ENCODE measurements at places on chromosomes 5 and 9.

- no peak for DNase-seq
Observed at GRCh38 chr5:151617841-151618710, 26.9 kb upstream of the FAT2 start.

- DNase-seq: no peak
Observed at GRCh38 chr9:97866848-97867247, 13.8 kb downstream of the FOXE1 start.

DNA sequence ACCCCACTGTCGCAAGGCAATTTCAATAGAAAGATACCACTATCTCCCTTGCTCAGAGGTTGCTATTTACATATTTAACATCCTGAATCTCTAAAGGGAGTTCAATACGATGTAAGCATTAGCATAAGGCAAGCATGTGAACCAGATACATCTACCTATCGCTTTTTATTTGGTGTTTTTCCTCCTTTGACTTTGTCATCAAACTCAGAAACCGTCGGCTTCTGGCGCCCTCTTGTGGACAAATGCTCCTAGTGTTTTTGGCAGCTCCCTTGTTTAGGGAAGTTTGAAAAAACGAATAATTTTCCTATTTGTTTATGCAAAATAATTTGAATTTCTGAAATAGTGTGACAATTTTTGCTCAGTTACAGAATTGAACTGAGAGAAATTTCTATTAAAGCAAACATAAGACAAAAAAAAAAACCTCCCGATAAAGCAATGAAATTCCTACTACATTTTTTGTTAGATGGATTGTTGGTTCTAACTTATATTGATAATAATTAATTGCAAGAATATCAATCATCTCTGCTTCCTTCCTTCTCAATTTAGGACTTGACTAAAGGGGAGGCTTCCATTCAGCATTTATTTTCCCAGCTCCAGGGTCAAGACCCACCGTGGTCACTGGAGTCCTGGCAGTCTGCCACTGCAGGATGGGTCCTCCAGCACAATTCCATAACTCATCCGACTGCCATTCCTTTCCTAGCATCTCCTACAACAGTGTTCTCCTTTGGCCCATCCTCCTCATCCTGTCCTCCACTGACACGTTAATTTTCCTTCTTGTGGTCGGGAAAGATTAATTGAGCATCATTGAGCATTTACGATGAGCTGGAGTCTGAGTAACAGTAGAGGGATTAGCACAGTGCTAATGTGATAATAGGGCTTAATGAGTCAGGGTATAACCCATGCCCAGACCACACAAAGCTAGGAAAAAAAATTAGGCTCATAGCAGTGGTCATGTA lies 131.8 kb upstream of the CHD1 start:
- peak; percentile 88 for DNase-seq

GRCh38 chr9:38642951-38643814 lies 22.8 kb upstream of the ANKRD18A start:
- no peak for DNase-seq

DNA sequence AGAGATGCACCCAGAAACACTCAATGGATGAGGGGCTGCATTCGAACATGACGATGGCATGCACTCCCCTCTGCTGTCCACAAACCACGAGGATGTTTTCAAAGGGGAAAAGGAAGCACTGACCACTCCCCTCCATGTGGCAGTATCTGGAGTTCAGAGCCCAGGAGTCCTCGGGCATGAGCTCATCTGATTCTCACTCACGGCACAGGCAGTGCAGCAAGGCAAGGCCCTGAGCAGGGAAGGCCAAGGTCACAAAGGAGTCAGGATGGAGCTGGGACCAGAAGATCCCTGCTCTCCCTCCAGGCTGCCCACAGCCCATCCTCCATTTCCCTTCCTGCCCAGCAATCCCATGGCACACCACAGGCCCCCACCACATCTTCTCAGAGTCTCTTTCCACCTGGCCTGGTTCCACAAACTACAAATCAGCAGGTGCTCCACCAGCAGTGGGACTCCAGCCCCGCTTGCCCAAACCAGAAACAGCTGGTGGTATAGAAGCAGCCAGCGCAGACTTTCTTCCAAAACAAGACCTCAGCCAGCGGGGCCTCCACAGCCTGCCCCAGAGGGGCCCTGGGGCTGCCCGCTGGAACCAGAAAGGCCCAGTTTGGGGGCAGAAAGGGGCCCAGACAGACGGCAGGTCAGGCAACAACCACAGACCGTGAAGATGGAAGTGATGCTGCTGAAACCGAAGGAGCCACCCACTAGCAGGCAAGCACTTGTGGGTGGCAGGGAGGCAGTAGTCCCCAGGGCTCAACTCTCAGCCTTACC lies 12.2 kb downstream of the TNIP1 start:
- no peak for DNase-seq

DNA sequence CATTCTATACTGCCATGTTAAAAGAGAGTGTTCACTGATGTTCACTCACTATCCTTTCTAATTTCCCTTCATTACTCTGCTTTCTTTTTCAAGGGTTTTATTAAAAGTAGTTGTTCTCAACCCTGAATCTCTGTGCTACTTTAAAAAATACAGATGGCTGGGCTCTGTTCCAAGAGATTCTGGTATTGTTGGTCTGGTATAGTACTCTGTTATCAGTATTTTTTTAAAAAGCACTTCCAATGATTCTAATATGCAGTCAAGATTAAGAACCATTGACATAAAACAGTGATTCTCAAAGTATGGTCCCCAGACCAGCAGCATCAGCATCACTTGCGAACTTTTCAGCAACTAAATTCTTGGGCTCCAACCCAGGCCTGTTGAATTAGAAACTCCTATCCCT lies 77.0 kb upstream of the STARD4 start:
- DNase-seq: no peak

DNA sequence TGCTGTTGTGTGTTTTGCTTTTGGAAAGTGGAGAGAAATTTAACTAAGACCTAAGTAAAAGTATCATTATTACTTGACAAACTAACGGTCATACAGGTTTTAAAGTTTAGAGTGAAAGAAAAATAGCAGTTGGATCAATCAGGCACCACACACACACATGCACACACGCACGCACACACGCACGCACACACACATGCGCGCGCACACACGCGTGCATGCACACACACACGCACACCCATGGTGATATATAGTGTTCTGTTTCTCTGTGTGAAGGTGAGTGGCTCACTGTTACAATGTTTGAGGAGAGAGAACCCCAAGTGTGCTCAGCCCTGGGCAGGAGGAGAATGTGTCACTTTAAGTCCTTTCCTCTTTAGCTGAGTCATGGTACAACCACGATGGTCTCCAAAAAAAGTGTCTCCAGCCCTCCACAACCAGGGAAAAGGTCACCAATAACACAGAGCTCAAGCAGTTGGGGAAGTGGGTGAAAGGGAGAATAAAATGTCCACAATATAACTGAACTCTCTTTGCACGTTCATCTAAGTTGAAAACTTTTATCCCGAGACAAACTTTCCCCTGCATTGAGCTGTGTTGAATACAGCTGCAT lies 3.2 kb downstream of the ZNF366 start:
- DNase-seq: peak; percentile 76

GRCh38 chr9:95350266-95350665 lies 32.8 kb upstream of the FANCC start:
- DNase-seq: no peak

DNA sequence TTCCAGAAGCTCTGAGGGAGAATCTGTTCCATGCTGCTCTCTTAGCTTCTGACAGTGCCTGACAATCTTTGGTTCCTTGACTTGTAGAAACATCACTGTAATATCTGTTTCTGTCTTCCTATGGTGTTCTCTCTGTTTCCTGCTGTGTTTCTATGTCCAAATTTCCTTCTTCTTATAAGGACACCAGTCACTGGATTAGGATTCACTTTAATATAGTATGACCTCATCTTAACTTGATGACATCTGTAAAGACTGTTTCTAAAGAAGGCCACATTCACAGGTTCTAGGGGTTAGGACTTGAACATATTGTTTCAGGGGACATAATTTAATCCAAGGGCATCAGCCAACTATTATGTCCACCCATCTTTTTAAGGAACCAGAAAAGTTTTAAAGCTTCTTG lies 265.6 kb downstream of the ZSWIM6 start:
- no peak for DNase-seq

DNA sequence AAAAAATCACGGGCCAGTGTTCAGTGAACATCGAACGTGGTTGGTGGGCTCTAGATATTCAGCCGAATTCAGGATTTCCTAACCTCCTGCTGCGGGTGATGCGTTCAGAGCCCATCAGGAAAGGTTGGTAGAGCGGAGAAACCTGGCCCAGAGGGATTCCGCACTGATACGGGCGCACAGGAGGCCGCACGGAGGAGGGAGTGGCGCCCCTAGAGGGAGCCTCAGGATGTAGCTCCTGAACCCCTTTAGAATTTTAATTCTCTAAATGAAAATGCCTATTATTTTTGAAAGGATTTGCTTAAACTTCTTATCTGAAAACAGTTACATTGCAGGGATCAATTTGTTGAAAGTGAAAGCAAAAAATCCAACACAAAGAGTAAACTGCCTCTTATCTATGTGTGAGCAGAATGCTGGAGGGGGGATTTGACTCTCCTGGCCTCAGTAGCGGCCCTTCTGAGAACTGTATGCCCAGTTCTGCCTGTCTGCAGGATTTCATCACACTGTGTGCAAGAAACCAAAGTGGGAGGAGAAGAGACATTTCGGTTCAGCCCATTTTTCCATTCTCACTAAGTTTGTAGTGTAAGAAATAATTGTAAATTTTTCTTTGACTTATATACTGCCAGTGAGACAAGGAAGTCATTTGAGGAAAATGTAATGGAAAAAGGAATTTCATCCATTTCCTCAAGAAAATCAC lies 75.9 kb downstream of the TENT4A start:
- DNase-seq: no peak

GRCh38 chr5:146390469-146390868 lies 51.8 kb downstream of the POU4F3 start:
- no peak for DNase-seq

- no peak for DNase-seq
Observed at GRCh38 chr5:178117923-178118701, 4.8 kb downstream of the N4BP3 start.

DNA sequence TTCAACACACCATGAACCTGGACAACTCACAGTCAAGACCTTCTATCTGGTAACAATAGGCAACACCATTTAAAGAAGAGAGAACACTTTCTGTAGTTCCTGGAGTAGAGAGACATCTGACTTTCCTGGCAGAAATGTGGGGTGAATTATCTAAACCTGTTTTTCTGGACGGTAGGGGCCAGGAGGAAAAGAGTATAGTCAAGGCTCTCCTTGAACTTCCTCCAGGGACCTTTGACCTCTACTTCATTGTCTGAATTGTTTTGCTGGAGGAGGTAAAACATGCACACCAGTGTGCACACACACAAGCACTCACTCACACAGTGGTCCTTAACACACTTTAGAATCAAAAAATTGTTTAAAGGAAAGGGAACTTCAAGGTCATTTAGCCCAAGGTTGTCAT lies 13.2 kb downstream of the S100Z start:
- no peak for DNase-seq

DNA sequence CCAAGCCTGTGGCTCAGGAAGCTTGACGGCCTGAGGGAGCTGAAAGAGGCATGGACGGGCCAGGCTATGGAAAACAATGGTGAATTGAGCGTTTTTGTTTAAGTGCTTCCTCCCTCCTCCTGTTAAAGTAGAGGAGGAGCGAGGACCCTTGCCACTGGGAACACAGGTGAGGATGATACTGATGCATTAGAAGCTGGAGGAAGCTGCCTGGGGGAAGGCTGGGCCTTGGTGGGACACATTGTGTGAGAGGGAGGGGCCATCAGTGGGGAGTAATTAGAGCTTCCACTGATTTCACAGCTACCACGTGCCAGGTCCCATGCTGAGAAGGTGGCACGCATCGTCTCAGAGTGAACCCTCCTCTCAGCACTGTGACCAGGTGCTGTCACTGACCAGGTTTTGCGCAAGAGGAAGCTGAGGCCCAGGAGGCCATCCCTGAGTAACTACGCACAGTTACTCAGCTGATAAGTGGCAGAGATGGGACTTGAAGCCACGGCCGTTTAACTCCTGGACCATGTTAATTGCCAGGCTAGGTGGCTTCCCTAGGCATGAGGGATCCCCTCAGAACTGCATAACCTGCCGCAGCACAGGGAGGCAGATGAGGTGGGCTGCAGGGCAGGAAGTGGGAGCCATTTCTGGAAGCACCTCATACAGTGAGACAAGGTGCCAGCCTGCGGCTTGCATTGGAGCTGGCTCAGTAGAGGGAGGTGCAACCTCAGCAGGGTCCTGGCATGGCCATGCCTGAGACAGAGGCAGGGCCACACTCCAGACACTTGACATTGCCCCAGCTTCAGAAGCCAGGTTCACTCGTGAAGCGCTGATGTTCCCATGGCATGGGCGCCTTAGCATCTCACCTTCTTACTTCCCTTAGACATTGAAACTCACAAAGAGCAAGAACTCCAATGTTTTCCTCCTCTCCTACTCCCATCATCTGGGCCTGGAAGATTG lies 195.3 kb upstream of the MVB12B start:
- no peak for DNase-seq

DNA sequence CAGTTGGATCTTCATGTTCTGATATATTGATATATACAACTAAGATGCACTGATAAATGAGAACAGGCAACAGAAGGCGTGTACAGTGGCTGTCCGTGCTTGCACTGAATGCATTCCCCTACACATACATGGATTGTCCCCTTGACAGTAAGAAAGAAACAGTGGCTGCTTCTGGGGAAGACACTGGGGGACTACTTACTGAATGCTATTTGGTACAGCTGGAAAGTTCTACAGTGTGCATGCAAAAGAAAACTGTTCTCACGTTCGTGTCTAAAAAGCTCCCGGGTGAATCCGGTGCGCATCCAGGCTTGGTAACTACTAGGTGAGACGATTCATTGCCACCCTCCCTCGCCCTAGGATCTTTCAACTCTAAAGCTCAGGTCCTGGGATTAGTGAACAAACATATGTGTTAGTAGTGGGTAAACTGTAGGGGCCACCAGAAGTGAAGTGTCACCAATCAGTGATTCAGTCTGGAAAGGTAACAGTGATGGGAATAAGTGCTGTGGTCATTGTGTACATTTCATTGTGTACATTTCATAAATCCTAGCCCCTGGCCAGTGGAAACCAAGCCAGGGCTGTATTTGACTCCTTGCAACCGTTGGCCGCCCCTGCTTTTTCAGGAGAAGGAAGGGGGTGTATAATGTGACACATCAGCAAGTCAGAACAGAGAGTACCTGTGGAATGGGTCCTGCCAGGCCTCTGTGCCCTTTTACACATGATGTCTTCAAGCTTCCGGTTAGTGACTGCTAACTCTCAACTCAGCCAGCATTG lies 46.3 kb upstream of the BOD1 start:
- no peak for DNase-seq

- DNase-seq: no peak
Observed at GRCh38 chr5:3446410-3446809, 149.2 kb upstream of the IRX1 start.

DNA sequence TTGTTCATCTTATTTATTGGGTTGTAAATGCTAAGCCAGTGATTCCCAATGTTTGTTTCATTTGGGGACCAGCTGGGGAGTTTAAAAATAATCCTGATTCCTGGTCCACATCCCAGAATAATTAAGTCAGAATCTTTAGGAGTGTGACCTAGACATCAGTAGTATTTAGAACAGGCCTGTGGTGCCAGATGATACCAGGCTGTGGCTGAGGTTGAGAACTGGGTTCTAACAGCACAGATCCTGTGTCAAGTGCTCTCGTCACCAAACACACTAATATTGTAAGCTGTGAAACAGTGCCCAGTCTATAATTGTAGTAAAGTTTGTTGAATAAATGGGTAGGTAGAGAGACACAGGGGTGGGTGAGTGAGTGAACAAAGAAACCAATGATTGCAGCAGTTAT lies 172.1 kb upstream of the PPP1R2B start:
- no peak for DNase-seq
